Bronchial smooth muscle cell (primary cell): ENCODE measurements at places on chromosomes 3 and 15. TPM values are rescaled to one million over a fixed set of nuclear protein-coding genes. Genes with fewer than 3 reads are reported as not detected.

Gene ZNF35
- 6.1 and 7.6 TPM in 2 replicates for total RNA-seq

Gene FBLN2
- total RNA-seq: 332 and 621 TPM in 2 replicates

Gene TRIM59
- 5.8 and 16.1 TPM in 2 replicates for total RNA-seq

Gene AGBL1
- total RNA-seq: not detected in 2 replicates

Gene ITIH1
- not detected in 2 replicates for total RNA-seq

Gene XCR1
- under 0.01 TPM in 1 of 2 replicates, not detected in the other for total RNA-seq

Gene UNC13C
- total RNA-seq: not detected in 2 replicates

Gene ATP13A5
- total RNA-seq: not detected in 2 replicates

Gene AADACL2
- total RNA-seq: not detected in 2 replicates

Gene SLC9A9
- 37.0 and 65.9 TPM in 2 replicates for total RNA-seq

Gene ADIPOQ
- not detected in 2 replicates for total RNA-seq

Gene SNX33
- total RNA-seq: 14.0 and 21.8 TPM in 2 replicates

Gene FBXL22
- under 0.01 and 0.16 TPM in 2 replicates for total RNA-seq

Gene OR5K2
- not detected in 2 replicates for total RNA-seq

Gene LRTM1
- total RNA-seq: not detected in 2 replicates

Gene C3orf70
- 0.16 and 0.34 TPM in 2 replicates for total RNA-seq

Gene STRIT1
- total RNA-seq: not detected in 2 replicates

Gene NMB
- total RNA-seq: 1.3 and 2.4 TPM in 2 replicates

Gene PDE8A
- total RNA-seq: 17.3 and 29.5 TPM in 2 replicates

Gene FANCD2
- total RNA-seq: 1.0 and 3.6 TPM in 2 replicates

Gene POLG
- 37.7 and 40.5 TPM in 2 replicates for total RNA-seq

Gene IL5RA
- under 0.01 TPM in 1 of 2 replicates, not detected in the other for total RNA-seq

Gene CLK3
- 42.8 and 44.4 TPM in 2 replicates for total RNA-seq

Gene GP9
- total RNA-seq: not detected in 2 replicates

Gene LRRC15
- total RNA-seq: 0.26 and 2.7 TPM in 2 replicates

Gene DNAJA4
- 1.2 and 1.4 TPM in 2 replicates for total RNA-seq

Gene AMIGO3
- under 0.01 and 0.34 TPM in 2 replicates for total RNA-seq

Gene MORC1
- total RNA-seq: not detected in 2 replicates

Gene ANKRD63
- total RNA-seq: not detected in 2 replicates

Gene ACSBG1
- not detected in 2 replicates for total RNA-seq

Gene SKOR1
- 0.16 and 0.17 TPM in 2 replicates for total RNA-seq

Gene GRK7
- not detected in 2 replicates for total RNA-seq

Gene CHRM5
- total RNA-seq: under 0.01 TPM in 1 of 2 replicates, not detected in the other

Gene GABRR3
- total RNA-seq: not detected in 2 replicates

Gene SMAD6
- total RNA-seq: 24.9 and 37.2 TPM in 2 replicates

Gene ADCY5
- total RNA-seq: 0.16 and 1.2 TPM in 2 replicates

Gene CFAP44
- 3.2 and 4.4 TPM in 2 replicates for total RNA-seq

Gene PLOD2
- total RNA-seq: 57.5 and 65.9 TPM in 2 replicates

Gene RAB27A
- 7.5 and 10.6 TPM in 2 replicates for total RNA-seq

Gene UPK1B
- total RNA-seq: under 0.01 TPM in 1 of 2 replicates, not detected in the other

Gene SELENOT
- 46.7 and 106 TPM in 2 replicates for total RNA-seq

Gene B3GALNT1
- total RNA-seq: 6.9 and 8.3 TPM in 2 replicates

Gene PRSS50
- not detected in 2 replicates for total RNA-seq

Gene TFG
- total RNA-seq: 34.1 and 51.4 TPM in 2 replicates

Gene PLIN1
- 0.26 TPM in 1 of 2 replicates, not detected in the other for total RNA-seq
